ENCODE measurements at places on chromosomes 12 and 14.

DNA sequence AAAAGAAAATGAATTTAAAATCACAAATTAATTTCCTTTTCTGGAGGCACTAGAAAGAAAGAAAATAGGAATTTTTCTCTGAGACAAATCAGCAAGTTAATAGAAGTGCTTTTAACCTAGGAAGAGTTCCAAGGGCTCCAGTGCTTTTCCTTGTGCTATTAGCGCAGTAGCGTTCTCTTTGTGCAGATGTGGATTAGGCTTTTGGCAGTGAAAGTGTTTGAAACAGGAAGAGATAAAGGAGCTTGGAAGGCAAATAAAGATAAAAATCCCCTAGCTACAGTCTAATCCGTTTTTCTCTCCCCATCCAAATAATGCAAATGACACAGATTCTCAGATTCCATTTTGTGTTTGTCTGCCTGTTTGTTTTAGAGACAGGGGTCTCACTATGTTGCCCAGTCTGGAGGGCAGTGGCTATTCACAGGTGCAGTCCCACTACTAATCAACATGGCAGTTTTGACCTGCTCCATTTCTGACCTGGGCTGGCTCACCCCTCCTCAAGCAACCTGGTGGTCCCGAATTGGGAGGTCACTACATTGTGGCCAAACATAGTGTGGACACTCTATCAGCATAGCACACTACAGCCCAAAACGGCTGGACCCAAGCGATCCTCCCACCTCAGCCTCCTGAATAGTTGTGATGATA is 166.1 kb downstream of the PAWR start:
- H3K4me3 ChIP-seq = no peak overlapping the region
- DNase-seq = no peak
- H3K4me1 ChIP-seq = peaks cover 5% of the 10 kb centered on the region

GRCh38 chr12:88062474-88062873 is 33.3 kb upstream of the C12orf50 start:
- H3K27ac ChIP-seq = no peak overlapping the region
- H3K27me3 ChIP-seq = no peaks in the 10 kb centered on the region
- H3K4me1 ChIP-seq = no peaks in the 10 kb centered on the region

DNA sequence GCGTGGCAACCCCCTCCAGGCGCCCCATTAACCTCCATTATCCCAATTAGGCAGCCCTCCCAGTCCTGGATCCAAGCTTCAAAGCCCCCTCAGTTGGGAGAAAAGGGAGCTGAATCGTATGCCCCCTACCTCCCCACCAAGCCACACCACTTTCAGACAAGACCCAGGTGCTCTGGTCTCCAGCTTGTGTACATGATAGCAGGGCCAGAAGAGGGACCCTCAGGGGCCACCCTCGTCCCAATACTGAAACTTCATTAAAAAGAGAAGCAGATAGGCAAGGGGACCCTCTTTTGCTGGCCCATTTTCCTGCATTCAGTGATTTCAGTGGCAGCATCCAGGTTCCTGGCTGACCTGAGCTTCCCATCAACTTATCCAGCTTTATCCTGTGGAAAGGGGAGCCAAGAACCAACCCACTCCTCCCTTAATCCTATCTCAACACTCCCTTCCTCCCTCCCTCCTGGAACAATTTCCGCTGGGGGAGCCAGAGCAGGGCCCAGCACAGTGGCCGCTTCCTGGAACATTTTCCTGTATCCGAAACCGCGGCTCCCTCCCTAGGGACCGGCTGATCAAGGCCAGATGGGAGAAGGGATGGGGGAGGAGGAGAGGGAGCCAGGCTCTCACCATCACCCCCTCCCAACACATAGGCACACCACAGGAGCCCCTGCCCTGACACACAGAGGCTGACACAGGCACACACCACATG is 9.5 kb upstream of the SP7 start:
- peaks cover 2% of the 10 kb centered on the region for H3K4me1 ChIP-seq
- H3K4me3 ChIP-seq = peak overlapping the region; percentile 95
- no peaks in the 10 kb centered on the region for H3K36me3 ChIP-seq
- peak overlapping the region; percentile 16 for H3K27ac ChIP-seq
- no peak for DNase-seq

- no peaks in the 10 kb centered on the region for H3K27me3 ChIP-seq
- peaks cover 14% of the 10 kb centered on the region for H3K4me1 ChIP-seq
Measured at GRCh38 chr12:132085291-132085635, 58.9 kb downstream of the DDX51 start.

DNA sequence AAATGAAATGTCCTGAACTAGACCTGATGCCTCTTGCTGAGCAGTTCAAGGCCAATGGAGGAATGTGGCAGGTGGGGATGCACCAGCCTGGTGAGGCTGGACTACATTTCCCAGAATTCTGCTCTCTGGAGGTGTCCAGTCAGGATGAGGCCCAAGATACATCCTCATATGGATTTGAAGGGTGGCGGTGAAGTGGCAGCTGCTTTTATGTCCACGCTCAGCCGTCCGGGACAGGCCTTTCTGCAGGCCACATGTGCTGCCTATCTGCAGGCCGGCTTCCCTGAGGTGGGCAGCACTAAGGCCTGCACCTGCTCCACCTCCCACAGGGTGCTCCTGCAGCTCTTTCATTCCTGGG is 230.2 kb downstream of the BCL11B start:
- H3K4me3 ChIP-seq = no peak overlapping the region
- DNase-seq = no peak
- H3K27me3 ChIP-seq = peaks cover 18% of the 10 kb centered on the region
- no peaks in the 10 kb centered on the region for H3K36me3 ChIP-seq
- H3K27ac ChIP-seq = no peak overlapping the region

DNA sequence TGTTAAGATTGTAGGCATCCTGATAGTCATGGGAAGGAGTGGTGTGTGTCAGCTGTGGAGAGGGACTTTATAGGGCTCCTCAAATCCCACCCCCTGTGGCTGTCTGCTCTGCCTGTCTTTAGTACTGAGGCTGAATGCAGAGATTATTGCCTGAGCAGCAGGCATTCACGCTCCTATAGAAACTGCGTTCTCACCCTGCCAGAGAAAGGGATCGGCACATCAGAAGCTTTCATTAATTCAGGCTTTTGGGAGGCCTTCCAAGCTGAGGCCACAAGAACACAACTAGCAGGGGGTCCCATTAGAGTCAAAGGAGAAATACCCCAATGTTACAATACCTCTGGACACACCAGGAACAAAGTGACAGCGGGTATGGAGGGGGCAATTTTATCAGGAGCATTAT is 12.6 kb downstream of the KCNK10 start:
- no peak overlapping the region for H3K27ac ChIP-seq
- no peaks in the 10 kb centered on the region for H3K36me3 ChIP-seq
- H3K4me3 ChIP-seq = no peak overlapping the region
- no peak for DNase-seq
- no peaks in the 10 kb centered on the region for H3K4me1 ChIP-seq

DNA sequence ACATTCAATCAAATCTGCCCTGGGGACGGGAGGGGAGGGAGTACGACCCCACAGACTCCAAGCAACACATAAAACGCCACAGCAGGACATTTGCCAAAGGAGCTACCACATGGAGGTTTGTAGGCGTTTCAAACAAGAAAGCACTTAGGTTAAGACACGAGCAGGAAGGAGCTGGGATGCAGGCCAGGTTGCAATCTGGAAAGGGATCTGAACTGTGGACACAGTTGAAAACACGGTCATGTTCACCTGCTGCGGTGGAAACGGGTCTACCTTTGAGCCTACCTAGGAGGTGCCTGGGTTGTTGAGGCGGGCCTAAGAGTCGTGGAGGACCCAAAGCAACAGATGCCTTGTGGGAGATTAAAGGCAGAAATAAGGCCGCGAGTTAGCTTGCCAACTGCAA is 18.4 kb downstream of the PRKAB1 start:
- H3K4me3 ChIP-seq = no peak overlapping the region
- no peak overlapping the region for H3K27ac ChIP-seq
- DNase-seq = no peak
- peaks cover 29% of the 10 kb centered on the region for H3K4me1 ChIP-seq
- H3K27me3 ChIP-seq = no peaks in the 10 kb centered on the region

DNA sequence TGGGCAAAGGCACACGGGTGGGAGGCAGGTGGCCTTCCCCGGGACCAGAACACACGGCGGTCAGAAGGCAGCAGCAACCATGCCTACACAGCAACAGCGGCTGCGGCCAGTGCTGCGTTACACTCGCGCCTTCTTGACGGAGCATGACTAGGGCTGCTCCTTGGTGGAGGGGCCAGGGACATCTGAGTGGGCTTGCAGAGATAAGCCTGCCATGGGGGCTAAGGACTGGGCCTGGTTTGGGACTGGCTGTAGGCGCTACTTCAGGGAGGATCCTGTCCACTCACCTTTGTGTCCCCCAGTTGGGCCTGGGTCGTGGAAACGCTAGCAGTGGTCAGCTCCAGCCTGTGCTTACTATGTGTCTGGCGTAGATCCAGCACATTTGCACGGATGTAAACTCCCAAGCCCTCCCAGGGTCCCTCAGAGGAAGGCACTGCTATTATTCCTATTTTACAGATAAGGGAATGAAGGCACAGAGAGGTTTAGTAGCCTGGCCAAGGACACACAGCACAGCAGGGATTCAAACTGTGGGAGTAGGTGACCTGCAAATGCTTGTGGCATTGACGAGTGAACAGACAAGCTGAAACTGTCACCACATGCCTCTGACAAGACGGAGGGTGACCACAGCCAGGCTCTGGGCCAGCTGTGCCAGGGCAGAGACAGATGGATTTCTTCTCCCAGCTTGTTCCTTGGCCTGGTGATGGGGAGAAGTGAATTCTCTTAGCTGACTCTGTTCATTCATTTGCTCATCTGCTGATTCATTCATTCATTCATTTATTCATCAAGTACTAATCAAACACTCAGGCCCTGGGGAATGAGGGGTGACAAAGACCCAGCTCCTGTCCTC is 31.9 kb upstream of the DLK1 start:
- DNase-seq = no peak
- H3K27ac ChIP-seq = no peak overlapping the region
- no peaks in the 10 kb centered on the region for H3K36me3 ChIP-seq
- H3K27me3 ChIP-seq = peaks cover 77% of the 10 kb centered on the region

DNA sequence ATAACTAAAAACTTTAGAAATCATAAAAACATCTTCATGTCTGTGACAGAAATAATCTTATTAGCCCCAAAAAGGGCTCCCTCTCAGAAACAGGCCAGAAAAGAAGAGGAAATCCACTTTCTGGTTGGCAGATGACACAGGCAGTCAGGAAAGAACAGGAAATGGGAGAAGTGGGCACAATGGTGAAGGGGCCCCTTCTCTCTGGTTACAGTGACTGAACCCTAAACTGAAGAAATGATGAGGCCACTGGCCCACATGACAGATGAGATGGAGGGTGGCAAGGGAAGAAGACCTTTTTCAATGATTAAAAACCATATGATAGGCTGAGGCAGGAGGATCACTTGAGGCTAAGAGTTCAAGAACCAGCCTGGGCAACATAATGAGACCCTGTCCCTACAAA is 21.1 kb downstream of the TCTN1 start:
- no peaks in the 10 kb centered on the region for H3K36me3 ChIP-seq
- no peaks in the 10 kb centered on the region for H3K27me3 ChIP-seq
- H3K4me3 ChIP-seq = no peak overlapping the region
- DNase-seq = no peak
- no peak overlapping the region for H3K27ac ChIP-seq

DNA sequence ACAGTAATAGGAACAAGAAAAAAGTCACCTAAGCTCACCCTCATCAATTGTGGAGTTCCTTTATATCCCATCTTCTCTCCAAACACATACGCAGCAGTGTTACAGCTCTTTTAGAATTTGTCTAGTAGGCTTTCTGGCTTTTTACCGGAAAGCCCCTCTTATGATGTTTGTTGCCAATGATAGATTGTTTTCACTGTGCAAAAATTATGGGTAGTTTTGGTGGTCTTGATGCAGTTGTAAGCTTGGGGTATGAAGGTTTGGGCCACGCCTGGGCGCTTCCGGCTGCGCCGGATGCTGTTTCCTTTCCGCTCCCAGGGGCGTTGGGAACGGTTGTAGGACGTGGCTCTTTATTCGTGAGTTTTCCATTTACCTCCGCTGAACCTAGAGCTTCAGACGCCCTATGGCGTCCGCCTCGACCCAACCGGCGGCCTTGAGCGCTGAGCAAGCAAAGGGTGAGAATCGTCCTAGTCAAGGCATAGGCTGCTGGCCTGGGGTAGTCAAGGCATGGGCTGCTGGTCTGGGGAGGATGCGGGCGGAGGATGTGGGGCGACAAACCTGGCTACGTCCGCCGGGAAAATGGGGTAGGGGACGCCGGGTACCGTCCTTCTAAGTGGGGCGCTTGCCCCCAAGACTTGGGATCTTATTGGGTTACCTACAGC is at the start of the genes C12orf57 and RNU7-1:
Gene C12orf57, plus strand, starts transcription at position 301 of the 659 bp plus-strand sequence. Its CDS starts 100 bp downstream, at position 401.
Gene RNU7-1, plus strand, starts transcription at position 95 of the 659 bp plus-strand sequence.
- H3K4me3 ChIP-seq = peak within 1 kb of the TSS; percentile 86

- H3K36me3 ChIP-seq = no peaks in the 10 kb centered on the region
- H3K27me3 ChIP-seq = no peaks in the 10 kb centered on the region
- H3K27ac ChIP-seq = no peak overlapping the region
- DNase-seq = no peak
- H3K4me1 ChIP-seq = peaks cover 4% of the 10 kb centered on the region
Measured at GRCh38 chr12:92244036-92244435, 98.4 kb upstream of the BTG1 start.

GRCh38 chr14:99425272-99425681 is 55.4 kb downstream of the SETD3 start:
- H3K4me3 ChIP-seq = no peak overlapping the region
- H3K4me1 ChIP-seq = peaks cover 16% of the 10 kb centered on the region
- DNase-seq = no peak

DNA sequence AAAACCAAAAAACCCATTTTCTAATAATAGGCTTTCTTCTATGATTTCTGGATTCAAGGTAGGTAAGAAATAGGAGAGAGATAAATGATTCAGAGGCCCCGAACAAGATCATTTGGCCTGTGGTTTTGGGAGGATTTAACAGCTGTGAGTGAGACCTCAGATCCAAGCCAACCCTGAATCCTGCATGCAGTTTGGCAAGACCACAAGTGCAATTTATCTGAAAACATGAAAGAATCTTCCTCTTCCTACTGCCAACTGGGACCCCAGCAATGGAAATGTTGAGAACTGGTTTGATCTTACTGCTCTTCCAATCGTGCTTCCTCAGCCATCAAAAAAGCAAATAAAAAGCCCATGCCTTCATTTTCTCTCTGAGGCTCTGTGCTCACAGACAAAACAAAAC is 519.7 kb upstream of the TBX3 start:
- peaks cover 31% of the 10 kb centered on the region for H3K27me3 ChIP-seq
- no peaks in the 10 kb centered on the region for H3K36me3 ChIP-seq
- H3K4me3 ChIP-seq = no peak overlapping the region
- H3K27ac ChIP-seq = no peak overlapping the region
- DNase-seq = no peak
- H3K4me1 ChIP-seq = peaks cover 5% of the 10 kb centered on the region

DNA sequence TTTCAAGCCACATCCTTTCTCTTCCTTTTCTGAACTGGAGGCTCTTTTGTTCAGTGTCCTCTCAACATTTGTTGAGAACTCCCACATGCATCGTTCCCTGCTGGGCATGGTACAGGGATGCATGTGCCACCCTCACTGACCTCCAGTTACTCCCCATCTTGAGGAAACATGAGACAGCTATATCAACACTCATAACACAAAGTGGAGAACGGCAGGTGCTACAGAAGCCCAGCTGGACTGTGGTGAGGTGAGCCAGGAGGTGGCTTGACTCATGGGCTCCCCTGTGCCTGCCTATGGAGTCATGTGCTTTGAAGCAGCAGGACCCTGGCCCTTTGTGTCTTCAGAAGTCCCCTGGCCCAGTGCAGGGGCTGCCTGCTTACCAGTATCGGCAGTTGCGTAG is 9.7 kb downstream of the MYH6 start:
- H3K4me3 ChIP-seq = no peak overlapping the region
- no peak overlapping the region for H3K27ac ChIP-seq
- H3K4me1 ChIP-seq = no peaks in the 10 kb centered on the region

All from progenitor cell of endocrine pancreas (in vitro differentiated cells).